Stimulated activated CD8-positive, alpha-beta memory T cell treated with anti-CD3 and anti-CD28 coated beads, Interleukin-12 subunit alpha, Interleukin-12 subunit beta, amount 100 ng/mL, for 4 hours (primary cell): ENCODE measurements at places on chromosomes 6 and 20.

DNA sequence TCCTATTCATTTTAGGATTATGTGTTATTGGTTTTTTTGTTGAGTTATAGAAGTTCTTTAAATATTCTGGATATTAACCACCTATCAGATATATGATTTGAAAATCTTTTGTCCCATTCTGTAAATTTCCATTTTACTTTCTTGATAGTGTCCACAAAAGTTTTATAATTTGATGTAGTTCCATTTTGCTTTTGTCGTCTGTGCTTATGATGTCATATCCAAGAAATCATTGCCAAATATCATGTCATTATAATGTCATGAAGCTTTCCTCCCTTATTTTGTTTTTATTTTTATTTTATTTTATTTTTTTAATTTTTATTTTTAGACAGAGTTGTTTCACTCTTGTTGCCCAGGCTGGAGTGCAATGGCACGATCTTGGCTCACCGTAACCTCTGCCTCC lies 21.0 kb upstream of the NANP start:
- DNase-seq, result no peak

GRCh38 chr6:32883789-32884188 lies 29.8 kb downstream of the PSMB9 start:
- no peak for DNase-seq

DNA sequence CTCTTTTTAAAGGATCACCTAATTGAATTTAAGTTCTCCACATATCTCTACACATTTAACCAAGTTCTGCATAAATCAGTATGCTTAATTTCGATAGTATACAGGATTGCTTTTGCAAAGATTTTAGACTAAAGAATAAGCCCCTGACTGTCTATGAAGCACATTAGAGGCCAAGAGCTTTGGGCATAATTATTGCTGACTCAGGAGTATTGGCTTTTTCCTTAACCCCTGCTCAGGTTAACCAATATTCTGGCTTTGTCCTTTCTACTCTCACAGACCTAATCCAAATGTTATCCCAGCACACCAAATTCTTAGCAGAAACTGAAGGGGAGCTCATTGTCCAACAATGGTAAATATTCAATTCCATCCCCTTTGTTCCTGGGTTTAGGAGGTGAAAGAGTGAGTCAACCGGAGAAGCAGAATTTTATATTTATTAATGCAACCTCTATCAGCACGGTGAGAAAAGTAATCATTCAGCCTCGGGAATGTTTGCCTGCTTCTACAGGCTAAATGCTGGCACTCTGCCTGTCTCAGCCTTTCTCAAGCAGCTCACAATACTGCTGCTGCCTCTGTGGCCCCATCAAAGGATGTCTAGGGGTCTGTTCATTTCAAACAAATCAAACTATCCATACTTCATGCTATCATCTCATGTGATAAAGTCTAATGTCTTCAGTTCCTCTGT lies 125.0 kb downstream of the SIM1 start:
- DNase-seq, result no peak

DNA sequence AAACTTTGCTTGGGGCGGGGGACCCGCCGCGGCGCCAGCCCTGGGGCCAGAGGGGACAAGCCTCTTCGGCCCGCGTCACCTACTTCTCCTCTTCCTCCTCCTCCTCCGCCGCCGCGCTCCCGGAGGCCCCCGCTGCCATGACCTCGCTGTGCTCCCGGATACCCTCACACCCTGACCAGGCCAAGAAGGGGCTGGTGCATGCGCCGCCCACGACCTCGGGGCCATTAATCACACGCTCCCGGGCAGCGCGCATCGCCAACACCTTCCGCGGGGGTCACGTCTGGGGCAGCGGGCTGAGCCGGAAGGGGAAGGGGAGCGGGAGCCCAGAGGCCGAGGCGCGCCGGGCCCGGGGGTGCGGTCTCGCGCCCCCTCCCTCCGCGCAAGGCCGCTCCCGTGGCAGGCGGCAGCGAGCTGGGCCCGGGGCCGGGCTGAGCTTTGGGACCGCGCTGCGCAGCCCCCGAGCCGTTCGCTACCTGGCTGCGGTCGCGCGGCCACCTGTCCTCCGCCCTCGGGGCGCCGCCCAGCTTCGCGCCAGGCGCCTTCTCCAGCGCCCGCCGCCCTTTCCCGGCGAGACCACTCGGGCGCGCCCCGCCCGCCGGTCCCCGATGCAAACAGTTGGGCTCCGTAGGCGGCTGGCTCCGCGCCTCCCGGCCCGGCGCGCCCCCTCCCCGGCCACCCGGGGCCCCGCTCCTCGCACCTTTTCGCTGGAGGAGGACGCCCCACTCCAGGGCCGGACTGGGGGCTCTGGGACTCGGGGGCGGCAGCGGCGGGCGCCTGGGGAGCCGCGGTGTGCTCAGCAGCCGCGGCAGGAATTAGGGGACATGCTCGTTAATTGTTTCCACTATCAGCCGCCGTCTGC lies 575 bp upstream of the CNR1 start:
- no peak for DNase-seq

DNA sequence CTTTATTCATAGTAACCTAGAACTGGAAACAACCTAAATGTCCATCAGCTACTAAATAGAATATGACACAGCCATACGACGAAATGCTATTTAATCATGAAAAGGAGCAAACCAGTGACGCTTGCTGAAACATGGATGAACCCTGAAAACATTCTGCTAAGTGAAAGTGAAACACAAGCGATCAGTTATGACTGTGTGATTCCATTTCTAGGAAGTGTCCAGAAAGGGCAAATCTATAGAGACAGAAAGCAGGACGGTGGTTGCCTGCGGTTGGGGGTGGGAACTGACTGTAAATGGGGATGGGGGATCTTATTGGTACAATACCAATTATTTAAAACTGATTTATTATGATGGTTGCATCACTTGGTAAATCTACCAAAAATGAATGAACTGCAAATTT lies 126.8 kb downstream of the IPCEF1 start:
- peak; percentile 16 for DNase-seq

GRCh38 chr6:122372647-122373046 lies 26.8 kb upstream of the HSF2 start:
- no peak for DNase-seq

DNA sequence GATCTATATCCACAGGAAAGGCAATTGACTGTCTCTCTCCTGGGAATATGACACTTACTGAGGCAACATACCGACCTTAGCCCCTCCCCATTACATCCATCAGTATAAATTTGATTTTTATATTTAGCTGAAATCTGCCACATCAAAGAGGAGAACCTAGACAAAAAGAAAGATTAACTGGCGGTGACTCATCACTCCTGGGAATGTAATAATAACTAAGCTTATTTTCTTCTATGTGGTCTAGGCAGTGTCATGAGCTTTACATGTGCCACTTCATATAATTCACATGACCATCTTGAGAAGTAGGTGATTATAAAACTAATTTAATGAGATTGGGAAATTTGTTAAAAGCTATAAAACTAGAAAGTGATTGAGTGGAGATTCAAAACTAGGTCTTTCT lies 520.0 kb upstream of the HS3ST5 start:
- DNase-seq, result no peak

- no peak for DNase-seq
Observed at GRCh38 chr6:117025310-117025709, 148.3 kb downstream of the RFX6 start.

- DNase-seq, result peak; percentile 73
Observed at GRCh38 chr6:26595669-26596269, 984 bp upstream of the ABT1 start.

DNA sequence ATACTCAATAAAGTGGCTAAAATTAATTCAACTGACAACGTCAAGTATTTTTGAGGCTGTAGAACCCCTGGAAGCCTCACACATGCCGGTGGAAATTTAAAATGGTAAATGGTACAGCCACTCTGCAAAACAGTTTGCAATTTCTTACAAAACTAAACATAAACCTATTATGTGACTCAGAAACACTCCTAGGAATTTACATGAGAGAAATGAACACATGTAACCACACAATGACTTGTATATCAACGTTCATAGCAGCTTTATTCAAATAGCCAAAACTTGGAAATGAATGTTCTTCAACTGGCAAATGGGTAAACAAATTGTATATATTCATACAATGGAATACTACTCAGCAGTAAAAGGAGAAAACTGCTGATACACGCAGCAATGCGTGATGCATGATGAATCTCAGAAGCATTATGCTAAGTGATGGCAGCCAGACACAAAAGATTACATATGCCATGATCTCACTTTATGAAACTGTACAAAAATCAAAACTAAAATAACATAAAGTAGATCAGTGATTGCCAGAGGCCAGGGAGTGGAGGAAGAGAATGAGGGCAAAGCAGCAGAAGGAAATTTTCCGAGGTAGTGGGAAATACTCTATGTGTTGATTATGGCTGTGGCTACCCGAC lies 112.5 kb downstream of the FAM50B start:
- no peak for DNase-seq

DNA sequence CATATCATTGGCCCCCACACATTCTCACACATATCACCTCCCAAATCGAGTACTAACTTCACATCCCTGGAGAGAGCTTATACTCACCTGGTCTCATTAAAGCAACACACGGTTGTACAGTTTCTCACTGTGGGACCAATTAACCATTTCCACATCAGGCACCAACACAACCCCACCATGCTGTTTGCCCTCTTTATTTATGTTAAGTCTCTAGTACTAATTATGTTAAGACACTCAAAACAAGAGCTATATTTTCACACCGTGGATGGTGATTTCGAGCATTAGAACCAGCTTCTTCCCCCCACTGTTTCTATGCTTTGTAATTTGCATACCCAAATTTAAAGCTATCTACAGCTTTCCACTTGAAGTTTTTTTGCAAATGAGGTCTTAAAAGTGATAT lies 6.3 kb downstream of the SCML4 start:
- no peak for DNase-seq

DNA sequence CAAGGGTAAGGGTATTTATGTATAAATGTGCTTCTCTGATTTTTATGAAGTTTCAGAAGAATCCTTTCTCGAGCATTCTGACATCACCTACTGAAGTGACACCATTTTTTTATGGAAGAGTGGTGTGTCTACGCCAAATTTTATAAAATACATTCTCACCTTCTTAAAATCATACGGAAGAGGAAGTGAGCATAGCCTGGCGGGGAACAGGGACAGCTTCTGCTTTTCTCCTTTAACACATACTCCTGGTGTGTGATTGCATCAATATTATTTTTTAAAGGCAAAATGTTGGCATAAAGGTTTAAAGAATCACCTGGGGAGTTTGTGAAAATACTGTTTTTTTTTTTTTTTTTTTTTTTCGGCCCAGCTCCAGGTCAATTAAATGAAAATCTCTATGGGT lies 733.6 kb upstream of the MAN1A1 start:
- DNase-seq, result no peak

DNA sequence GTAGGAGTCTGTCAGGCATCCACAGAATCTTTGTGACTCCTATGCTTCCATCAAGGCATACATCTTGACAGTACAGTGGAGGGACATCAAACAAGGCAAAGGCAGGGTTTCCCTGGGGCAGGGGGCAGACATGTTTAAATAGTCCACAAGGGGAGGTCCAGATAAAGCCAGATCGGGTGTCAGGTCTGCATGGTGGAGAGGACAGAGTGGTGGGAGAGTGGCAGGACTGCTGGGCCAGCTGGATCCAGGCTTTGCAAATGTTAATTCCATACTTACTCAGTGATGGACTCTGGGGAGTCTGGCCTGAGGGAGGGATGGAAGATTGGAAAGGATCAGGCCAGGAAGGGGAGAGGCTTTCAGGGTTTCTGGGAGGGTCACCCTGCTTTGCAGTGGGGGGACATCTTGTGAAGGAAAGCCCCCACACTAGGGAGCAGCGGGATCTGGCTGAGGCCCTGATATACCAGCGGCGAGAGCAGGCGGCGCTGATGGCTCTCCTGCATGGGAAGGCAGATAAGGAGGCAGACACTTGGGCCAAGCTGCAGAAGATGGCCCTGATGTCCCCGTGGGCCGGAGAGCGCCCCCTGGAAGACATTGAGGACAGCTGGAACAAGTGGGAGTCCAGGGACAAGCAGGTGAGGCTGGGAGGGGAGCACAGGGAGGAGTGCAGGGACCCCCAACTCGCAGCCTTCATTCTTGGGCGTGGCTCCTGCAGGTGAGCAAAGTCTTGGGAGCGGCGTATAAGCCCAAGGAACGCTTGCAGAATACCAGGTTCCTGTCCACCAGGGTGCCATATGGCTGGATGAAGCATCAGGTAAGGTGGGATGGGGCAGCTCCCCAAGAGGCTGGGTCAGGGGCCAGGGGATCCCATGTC lies 44.6 kb downstream of the SUN5 start:
- no peak for DNase-seq

DNA sequence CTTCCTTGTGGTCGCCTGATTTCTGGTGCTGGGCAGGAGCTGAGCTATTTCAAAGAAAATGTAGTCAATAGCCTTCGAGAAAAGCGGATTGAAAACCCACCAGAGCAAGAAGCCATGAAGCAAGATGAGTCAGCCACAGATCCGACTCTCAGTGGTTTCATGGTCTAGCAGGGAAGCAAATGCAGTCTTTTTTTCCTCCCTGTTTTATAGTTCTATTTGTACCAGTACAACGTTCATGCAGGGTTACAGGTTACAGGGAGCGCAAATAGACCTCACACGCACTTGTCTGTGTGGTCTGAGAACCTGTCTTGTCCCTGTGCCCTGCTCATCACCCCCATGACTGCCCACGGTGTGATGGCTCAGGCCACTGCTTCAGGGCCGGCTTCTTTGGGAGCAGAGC lies 309.8 kb upstream of the SUPT3H start:
- DNase-seq, result no peak

GRCh38 chr6:2563635-2564034 lies 187.1 kb downstream of the MYLK4 start:
- DNase-seq, result no peak

DNA sequence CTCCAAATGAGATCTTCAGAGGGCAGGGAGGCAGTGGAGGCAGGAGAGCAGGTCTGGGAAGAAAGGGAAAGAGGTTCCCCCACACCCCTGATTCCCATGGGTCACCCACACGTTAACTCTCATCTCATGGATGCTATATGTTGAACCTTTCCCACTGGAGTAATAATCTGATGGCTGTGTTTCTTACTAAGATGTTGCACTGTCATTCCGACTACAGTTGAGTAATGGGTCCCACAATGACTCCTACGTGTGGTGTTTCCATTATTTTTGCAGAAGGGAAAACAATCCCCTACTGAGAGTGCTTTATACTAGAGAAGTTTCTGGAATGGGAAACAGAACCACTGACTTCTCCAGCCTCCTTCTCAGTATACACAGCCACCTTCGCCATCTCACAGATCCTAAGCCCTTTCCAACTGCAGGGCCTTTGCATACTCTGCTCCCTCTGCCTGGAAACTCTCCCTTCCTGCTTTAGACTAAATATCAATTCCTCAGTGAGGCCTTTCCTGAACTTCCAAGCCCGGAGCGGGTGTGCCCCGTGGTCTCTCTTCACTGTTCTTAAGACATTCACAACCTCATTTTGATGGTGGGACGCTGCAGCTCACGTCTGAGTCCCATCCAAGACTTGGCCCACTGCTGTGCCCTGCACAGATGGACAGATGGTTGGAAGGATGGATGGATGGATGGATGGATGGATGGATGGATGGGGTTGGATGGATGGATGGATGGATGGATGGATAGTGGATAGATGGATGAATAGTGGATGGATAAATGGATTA lies 238.6 kb upstream of the PMEPA1 start:
- no peak for DNase-seq

- no peak for DNase-seq
Observed at GRCh38 chr6:117264369-117264691, 1.0 kb upstream of the VGLL2 start.

GRCh38 chr20:57653910-57654309 lies 33.7 kb upstream of the ZBP1 start:
- DNase-seq, result no peak

GRCh38 chr6:1144842-1145767 lies 166.8 kb upstream of the FOXQ1 start:
- no peak for DNase-seq
